ENCODE measurements at places on chromosomes 6 and 20.

DNA sequence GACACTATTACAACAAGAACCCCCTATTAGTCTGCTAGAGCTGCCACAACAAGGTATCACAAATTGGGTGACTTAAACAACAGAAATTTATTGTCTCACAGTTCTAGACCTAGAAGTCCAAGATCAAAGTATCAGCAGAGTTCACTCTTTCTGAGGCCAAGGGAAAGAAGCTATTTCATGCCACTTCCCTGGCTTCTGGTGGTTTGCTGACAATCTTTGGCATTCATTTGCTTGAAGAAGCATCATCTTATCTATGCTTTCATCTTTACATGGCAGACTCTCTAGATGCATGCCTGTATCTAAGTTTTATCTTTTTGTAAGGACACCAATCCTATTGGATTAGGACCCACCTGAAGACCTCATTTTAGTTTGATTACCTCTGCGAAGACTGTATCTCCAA is 296.8 kb upstream of the MARCKS start:
- H3K36me3 ChIP-seq = no peaks in the 10 kb centered on the region
- no peak for DNase-seq
- no peak overlapping the region for H3K4me3 ChIP-seq
- peaks cover 18% of the 10 kb centered on the region for H3K4me1 ChIP-seq

DNA sequence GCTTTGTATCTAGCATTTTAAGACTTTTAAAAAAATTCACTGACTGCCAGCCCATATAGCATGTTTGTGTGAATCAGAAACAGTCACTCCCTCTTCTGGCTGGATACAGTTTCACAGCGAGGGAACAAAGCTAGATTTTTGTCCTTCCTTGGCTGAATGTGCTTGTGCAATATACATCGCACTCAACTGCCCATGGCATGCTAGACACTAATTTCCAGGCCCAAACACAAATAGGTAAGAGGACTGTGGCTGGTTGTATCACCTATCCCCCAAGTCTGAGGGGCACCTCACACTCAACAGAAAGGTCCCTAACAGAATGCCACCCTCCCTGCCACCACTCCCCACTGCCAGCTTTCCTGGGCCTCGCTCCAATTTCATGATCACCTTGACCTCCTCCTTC is 16.2 kb upstream of the BLCAP start:
- no peaks in the 10 kb centered on the region for H3K27me3 ChIP-seq
- peaks cover 50% of the 10 kb centered on the region for H3K4me1 ChIP-seq
- H3K4me3 ChIP-seq = no peak overlapping the region
- no peak overlapping the region for H3K27ac ChIP-seq
- H3K36me3 ChIP-seq = no peaks in the 10 kb centered on the region

DNA sequence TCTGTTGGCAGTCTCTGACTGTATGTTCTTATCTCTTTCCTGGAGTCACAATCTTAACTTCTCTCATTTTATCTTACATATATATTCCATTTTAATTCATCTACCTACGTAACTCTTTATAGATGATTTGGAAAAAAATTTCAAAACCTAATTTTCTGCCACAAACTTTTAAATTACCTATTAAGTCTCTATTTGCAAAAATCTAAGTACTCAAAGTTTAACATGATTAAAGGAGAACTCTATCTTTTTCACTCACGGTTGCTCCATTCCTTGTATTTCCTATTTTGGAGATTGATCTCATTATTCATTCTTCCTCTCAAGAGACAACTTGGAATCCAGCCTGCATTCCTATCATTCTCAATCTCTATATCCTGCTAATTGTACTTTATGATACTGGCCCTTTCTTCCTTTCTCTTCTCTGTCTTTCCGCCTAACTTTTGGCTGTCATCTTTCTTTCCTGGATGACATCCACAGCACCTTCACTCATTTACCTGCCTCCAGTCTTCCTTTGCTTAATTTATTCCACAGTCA is 1071.1 kb upstream of the CITED2 start:
- H3K4me3 ChIP-seq = no peak overlapping the region
- peaks cover 5% of the 10 kb centered on the region for H3K4me1 ChIP-seq
- H3K27ac ChIP-seq = no peak overlapping the region
- DNase-seq = no peak
- no peaks in the 10 kb centered on the region for H3K36me3 ChIP-seq

GRCh38 chr20:36646678-36647077 is 682 bp upstream of the SLA2 start:
- no peak for DNase-seq
- H3K4me3 ChIP-seq = no peak overlapping the region
- H3K36me3 ChIP-seq = no peaks in the 10 kb centered on the region
- peaks cover 75% of the 10 kb centered on the region for H3K4me1 ChIP-seq
- H3K27me3 ChIP-seq = no peaks in the 10 kb centered on the region

DNA sequence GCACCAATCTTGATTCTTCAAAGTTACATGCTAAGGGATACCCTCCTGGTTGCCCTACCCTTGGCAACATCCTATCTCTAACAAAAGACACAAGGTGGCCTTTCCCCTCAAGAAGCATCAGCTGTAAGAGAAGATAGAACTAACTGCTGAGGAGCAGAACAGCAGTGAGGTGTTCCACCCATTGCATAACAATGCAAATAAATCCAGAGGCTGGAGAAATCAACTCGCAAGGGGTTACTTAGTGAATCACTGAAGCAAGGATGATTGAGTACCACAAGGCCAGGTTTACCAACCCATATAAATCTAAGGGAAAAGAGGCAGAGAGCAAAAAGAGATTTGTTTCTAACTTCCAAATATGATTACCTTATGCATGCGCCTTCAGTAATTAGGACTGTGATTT is 36.7 kb downstream of the F13A1 start:
- H3K4me1 ChIP-seq = no peaks in the 10 kb centered on the region
- H3K27ac ChIP-seq = no peak overlapping the region
- H3K36me3 ChIP-seq = no peaks in the 10 kb centered on the region
- H3K4me3 ChIP-seq = no peak overlapping the region

GRCh38 chr6:94213226-94213625 is 793.9 kb upstream of the EPHA7 start:
- H3K36me3 ChIP-seq = no peaks in the 10 kb centered on the region
- no peaks in the 10 kb centered on the region for H3K27me3 ChIP-seq
- no peaks in the 10 kb centered on the region for H3K4me1 ChIP-seq
- H3K4me3 ChIP-seq = no peak overlapping the region
- DNase-seq = no peak

- H3K36me3 ChIP-seq = no peaks in the 10 kb centered on the region
- H3K4me3 ChIP-seq = no peak overlapping the region
- H3K27me3 ChIP-seq = no peaks in the 10 kb centered on the region
- no peak overlapping the region for H3K27ac ChIP-seq
- peaks cover 47% of the 10 kb centered on the region for H3K4me1 ChIP-seq
- no peak for DNase-seq
Observed at GRCh38 chr6:43120944-43121913, 45.1 kb downstream of the PTK7 start.

- H3K36me3 ChIP-seq = no peaks in the 10 kb centered on the region
- H3K4me1 ChIP-seq = no peaks in the 10 kb centered on the region
- no peak overlapping the region for H3K27ac ChIP-seq
Observed at GRCh38 chr20:24657878-24658620, 188.6 kb downstream of the SYNDIG1 start.

DNA sequence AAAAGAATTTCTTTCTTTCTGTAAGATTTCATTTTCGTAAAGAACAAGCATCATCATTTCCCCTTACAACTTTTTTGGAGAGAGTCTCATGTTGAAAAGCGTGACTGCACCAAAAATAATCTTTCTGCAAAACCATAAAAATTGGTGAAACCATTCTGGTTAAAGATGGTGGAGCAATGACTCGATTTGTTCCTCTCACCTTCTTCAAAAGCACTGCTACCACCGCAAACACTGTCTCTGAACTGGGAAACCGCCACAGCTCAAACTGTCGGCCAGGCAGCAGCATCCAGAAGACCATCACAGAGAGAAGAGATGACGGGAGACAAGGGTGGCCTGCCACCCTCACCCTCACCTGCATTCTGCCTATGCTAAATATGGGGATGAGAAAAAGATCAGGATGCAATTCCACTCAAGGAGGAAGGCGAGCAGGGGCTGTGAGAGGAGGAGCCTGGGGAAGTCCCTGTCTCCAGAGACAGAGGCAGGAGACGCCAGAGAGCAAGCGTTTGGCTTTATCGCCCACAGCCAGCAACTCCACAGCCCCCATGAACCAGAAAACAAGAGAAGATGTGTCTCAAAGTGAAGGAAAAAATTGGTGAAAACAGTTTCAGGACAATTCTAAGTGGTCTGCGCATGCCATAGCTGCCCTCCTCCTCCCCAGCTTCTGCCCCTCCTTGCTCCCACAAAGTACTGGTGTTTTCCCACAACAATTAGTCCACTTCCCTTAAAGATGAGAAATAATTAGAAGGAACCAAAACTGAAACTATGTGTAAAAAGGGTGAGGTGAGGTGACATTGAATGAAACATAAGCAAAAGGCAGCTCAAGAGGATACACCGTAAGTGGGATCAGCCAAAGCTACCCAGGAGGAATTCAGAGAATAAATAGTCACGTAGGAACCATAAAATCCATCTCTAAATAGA is 255.5 kb downstream of the KIF16B start:
- DNase-seq = no peak
- H3K4me3 ChIP-seq = no peak overlapping the region
- no peaks in the 10 kb centered on the region for H3K36me3 ChIP-seq
- no peaks in the 10 kb centered on the region for H3K4me1 ChIP-seq
- no peak overlapping the region for H3K27ac ChIP-seq

- no peaks in the 10 kb centered on the region for H3K27me3 ChIP-seq
- peaks cover 11% of the 10 kb centered on the region for H3K36me3 ChIP-seq
- H3K27ac ChIP-seq = no peak overlapping the region
- no peak overlapping the region for H3K4me3 ChIP-seq
- peak; percentile 16 for DNase-seq
- no peaks in the 10 kb centered on the region for H3K4me1 ChIP-seq
Observed at GRCh38 chr6:83870649-83871048, 11.2 kb downstream of the CYB5R4 start.

DNA sequence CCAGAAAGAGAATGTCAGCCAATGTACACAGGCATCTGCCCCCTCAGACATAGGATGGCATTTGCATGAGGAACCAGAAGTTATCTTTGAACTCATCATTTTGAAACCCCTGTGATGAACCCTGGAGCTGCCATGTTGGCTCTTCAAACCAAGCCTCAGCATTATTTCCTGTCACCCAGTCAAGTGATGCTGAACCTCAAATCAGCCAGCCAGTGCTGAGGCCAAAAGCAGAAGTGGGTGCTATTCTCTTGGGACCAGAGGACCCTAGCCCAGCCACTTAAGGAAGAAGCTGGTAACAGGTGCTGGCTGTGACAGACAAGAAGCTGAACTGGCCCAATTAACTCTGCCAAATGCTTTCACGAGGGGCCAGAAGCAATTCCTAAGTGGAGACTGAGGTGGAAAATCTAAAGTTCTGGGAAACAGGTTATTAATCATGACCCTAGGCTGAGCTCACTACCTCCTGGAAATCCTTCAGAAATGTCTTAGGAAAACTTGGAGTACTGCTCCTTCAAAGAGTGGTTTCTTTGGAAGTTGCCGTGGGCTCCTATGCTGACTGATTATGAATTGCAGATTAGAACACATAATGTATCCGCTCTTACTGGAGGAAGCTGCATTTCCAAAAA is 4.0 kb downstream of the PKIG start:
- peaks cover 11% of the 10 kb centered on the region for H3K4me1 ChIP-seq
- H3K36me3 ChIP-seq = peaks cover 5% of the 10 kb centered on the region
- H3K4me3 ChIP-seq = no peak overlapping the region
- DNase-seq = no peak

- no peak for DNase-seq
- no peaks in the 10 kb centered on the region for H3K36me3 ChIP-seq
- H3K27ac ChIP-seq = no peak overlapping the region
- H3K4me3 ChIP-seq = no peak overlapping the region
- H3K4me1 ChIP-seq = no peaks in the 10 kb centered on the region
Observed at GRCh38 chr6:162468326-162468725, 259.2 kb downstream of the PRKN start.

- H3K27ac ChIP-seq = no peak overlapping the region
- H3K4me3 ChIP-seq = no peak overlapping the region
- H3K4me1 ChIP-seq = peaks cover 9% of the 10 kb centered on the region
- H3K27me3 ChIP-seq = no peaks in the 10 kb centered on the region
- peaks cover 4% of the 10 kb centered on the region for H3K36me3 ChIP-seq
Observed at GRCh38 chr20:36214684-36215256, 21.5 kb upstream of the AAR2 start.

GRCh38 chr20:32567384-32568178 is 17.6 kb downstream of the NOL4L start:
- no peak for DNase-seq
- H3K27ac ChIP-seq = no peak overlapping the region
- H3K36me3 ChIP-seq = no peaks in the 10 kb centered on the region
- peaks cover 91% of the 10 kb centered on the region for H3K4me1 ChIP-seq

DNA sequence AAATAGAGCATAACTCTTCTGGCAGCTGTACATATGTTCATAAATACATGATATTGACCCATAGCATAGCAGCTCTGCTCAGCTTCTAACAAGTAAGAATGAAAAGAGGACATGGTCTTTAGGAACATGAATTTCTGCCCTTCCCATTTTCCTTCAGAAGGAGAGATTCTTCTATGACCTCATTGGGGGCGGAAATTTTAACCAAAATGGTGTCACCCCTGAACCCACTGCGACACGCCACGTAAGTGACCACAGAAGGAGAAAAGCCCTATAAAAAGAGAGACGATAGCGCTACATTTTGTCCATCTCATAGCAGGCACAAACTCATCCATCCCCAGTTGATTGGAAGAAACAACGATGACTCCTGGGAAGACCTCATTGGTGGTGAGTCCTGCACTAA is at the start of gene IL17A:
Gene IL17A, plus strand, starts transcription at position 301 of the 400 bp plus-strand sequence. Its CDS starts 57 bp downstream, at position 358.
- no peak for DNase-seq
- no peaks in the 10 kb centered on the region for H3K36me3 ChIP-seq
- H3K4me3 ChIP-seq = no peak within 1 kb of the TSS
- no peaks in the 10 kb centered on the region for H3K4me1 ChIP-seq
- peaks cover 1% of the 10 kb centered on the region for H3K27me3 ChIP-seq

DNA sequence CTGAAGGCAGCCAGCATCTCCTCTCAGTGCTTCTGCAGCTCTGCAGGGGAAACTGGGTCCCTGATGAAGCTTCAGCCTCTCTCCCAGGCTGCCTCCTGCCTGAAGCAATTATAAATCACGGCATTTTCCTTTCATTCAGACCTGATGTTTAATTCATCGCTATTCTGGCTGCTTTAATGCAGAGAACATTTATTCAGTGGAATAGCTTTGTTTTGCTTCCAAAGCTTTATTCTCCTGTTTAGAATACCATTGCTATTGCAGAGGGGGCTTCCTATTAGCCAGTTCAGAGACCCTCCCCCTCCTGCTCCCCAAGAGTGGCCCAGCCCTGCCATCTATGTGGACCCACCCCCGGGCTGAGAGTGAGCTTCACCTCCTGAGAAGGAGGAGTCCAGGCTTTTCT is 255.6 kb downstream of the LRFN2 start:
- no peaks in the 10 kb centered on the region for H3K36me3 ChIP-seq
- H3K4me1 ChIP-seq = no peaks in the 10 kb centered on the region

- H3K4me1 ChIP-seq = no peaks in the 10 kb centered on the region
- no peaks in the 10 kb centered on the region for H3K36me3 ChIP-seq
- DNase-seq = no peak
Observed at GRCh38 chr6:9140172-9140571, 704.8 kb upstream of the SLC35B3 start.
